ENCODE measurements at places on chromosomes 6 and 20. TPM values are rescaled to one million over a fixed set of nuclear protein-coding genes. Genes with fewer than 3 reads are reported as not detected.

DNA sequence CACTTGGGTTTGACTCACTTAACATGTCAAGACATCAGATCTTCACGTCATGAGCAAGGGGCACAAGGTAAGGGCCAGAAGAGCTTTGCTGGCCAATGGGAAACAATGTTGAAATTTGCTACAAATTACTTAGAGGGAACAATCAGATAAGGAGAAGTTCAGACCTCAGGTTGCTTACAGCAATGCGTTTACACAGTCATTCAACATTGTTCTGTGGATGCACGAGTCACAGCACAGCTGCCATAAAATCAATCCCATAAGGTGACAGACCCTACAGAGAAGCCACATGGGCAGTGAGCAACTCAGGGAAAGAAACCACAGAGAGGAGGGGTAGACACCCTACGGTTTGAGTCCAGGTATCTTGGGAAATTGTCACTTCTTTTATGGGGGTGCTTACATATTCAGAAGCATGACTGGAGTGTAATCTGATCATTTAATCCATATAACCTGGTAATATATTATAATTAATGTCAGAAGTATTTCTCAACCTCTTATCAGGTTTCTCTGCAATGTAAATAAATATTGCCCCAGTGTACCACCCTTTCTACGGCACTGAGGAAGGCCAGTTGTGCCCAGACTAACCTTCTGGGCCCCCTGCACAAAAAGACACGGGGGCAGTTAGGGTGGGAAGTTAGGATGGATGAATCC, 2.3 kb upstream of the SLC22A2 start:
- DNase-seq, result no peak

DNA sequence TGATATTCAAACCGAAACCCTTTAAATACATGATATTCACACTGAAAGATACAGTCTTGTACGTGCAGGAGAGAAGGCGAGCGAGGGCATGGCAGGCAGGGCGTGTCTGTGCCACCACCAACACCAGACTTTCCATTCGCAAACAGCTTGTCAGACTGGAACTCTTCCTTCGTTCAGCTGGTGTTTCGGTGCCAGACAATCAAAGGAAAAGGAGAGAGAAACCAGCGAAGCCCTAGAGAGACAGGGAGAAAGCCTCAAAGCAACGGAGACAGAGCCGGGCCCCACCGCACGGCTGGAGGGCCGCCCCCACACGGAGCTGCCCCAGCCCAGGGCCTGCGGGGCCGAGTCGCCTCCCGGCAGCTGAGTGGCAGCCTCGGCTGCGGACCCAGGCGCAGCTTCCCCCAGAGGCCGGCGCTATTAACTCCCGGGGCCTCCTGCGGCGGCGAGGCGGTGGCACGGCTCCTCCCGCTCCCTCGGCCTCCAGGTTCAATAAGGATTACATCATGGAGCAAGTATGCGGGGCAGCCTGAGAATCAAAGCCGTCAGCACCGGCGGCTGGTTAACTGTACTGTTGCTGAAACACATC, 32.1 kb upstream of the NR2E1 start:
- no peak for DNase-seq

DNA sequence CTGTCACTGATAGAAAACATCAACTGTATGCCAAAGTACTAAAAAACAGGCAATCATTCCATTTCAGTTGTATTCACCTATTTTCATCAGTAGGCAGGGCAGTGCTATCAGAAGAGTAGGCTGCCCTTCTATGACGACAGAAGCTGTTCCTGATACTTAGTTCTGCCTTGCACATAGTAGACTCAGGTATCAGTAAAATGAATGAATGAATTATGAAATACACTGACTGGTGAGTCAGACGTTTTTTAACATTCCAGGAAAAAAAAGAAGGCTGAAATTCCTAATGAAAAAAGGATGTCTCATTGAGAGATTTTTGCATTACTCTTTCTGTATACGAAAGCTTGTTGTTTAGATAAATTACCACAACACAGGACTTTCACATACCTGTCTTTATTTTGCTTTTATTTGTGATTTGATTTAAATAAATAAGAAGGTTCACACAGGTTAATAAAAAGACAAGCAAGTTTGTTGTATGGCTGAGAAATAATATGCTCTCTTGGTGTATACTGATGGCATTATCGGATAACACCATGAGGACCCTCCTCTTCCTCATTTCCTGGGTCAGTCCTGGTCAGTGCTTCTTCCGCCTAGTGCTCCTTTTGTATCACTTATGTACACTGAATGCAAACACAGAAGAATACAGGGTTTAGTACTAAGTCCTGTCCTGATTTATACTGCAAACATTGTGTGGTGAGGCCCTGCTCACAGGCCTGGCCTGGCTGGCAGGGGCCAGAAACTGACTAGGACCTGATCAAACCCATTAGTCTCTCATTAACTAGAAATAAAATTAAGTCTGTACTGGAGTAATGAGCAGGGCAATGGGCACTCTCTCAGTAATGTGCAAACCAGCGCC, 39.4 kb upstream of the SPDEF start:
- DNase-seq, result no peak

Gene BHLHE23
- polyA plus RNA-seq, result not detected

- no peak for DNase-seq
Observed at GRCh38 chr6:116111552-116112528, 11.2 kb downstream of the NT5DC1 start.

- DNase-seq, result no peak
Observed at GRCh38 chr6:54920628-54921027, 74.1 kb downstream of the FAM83B start.

- no peak for DNase-seq
Observed at GRCh38 chr20:8190043-8190880, 58.2 kb downstream of the PLCB1 start.

Gene TENT5A
- 0.72 TPM for polyA plus RNA-seq

Gene UNC5CL
- 0.11 TPM for polyA plus RNA-seq
